ENCODE measurements at places on chromosomes 16 and 17. TPM values are rescaled to one million over a fixed set of nuclear protein-coding genes. Genes with fewer than 3 reads are reported as not detected.

The CHTF18 gene
- total RNA-seq: 14.2 TPM

The CANT1 gene
- 54.4 TPM for total RNA-seq

The GUCY2D gene
- total RNA-seq: not detected

The ACSM2A gene
- not detected for total RNA-seq

The KCTD11 gene
- 2.5 TPM for total RNA-seq

The CCDC40 gene
- total RNA-seq: 0.73 TPM

The ADAD2 gene
- total RNA-seq: not detected

The NLGN2 gene
- 2.6 TPM for total RNA-seq

The SSTR5 gene
- not detected for total RNA-seq

The IFT20 gene
- 50.3 TPM for total RNA-seq

The CTRB1 gene
- not detected for total RNA-seq

The SIAH1 gene
- total RNA-seq: 28.4 TPM

The EFTUD2 gene
- 226 TPM for total RNA-seq

The SPATA22 gene
- 0.07 TPM for total RNA-seq

The OTOP3 gene
- total RNA-seq: not detected

The PARN gene
- total RNA-seq: 20.4 TPM

The ALOX12B gene
- total RNA-seq: not detected
